T-helper 17 cell (primary cell): ENCODE measurements at places on chromosomes 3 and 15.

DNA sequence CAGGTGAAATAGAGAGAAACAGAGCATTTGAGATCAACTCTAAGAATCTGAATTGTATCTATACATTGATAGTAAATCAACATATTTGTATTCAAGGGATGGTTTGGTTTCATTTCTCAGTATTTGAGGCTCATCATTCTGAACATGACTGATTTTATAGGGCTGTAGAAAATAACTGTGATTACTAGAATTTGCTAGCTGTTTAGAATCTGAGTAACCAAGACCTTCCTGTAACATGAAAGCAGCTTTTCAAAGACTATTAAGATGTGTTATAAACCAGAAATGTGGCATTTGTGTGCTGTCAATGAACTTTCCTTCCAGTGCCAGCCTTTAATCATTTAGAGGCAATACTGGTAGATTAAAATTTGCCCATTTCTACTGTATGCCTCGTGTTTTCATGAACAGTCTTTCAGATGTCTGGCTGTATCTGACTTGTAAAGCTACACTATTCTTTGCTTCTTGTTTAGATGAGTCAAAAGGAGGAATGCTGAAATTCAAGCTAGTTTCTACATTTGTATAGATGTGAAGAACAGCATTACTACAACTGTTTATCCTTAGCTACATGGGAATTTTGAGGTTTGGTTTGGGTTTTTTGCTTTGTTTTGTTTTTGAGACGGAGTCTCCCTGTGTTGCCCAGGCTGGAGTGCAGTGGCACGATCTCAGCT is 137.3 kb upstream of the BHLHE40 start:
- no peak for DNase-seq

DNA sequence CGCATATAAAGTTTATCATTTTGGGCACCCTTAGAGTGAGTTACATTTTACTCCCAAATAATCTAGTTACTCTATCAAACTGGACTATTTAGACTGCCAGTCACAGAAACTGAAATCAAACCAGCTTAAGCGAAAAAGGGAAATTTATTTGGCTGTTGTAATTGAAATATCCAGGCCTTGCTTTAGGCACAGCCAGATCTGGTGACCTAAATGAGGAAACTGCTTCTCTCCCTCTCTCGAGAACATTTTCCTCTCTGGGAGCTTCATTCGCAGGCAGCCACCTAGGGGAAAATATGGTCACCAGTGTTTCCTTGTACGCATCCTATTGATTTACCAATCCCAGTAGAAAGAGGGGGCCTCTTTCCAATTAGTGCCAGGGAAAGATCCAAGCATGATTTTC is 175.3 kb upstream of the MITF start:
- DNase-seq, result no peak

- no peak for DNase-seq
Measured at GRCh38 chr3:149352556-149352955, 19.1 kb upstream of the TM4SF18 start.

- DNase-seq, result no peak
Measured at GRCh38 chr3:146861262-146861661, 256.1 kb upstream of the PLSCR5 start.

GRCh38 chr15:94917068-94917467 is 685.7 kb downstream of the MCTP2 start:
- no peak for DNase-seq
